Activated CD8-positive, alpha-beta memory T cell treated with anti-CD3 and anti-CD28 coated beads for 4 hours (primary cell): ENCODE measurements at places on chromosomes 5 and 9.

GRCh38 chr5:174086751-174087150, 41.2 kb downstream of the NSG2 start:
- no peak for DNase-seq

DNA sequence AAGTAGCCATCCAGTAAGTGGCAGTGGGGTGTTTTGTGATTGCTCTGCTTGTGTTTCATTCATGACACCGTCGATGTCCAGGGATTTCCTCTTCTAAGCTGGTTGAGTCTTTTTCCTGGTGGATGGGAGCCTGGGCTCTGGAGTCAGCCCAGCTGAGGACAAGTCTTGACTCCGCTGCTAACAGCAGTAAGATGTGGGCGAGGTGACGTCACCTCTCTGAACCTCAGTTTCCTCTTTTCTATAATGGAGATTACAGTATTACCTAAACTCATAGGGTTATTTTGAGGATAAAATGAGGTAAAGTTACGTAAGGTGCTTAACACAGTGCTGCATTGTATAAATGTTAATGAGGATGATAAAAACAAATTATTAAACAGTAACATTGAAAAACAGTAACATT, 21.3 kb downstream of the FGF1 start:
- DNase-seq, result no peak

GRCh38 chr5:174535669-174536068, 188.7 kb upstream of the MSX2 start:
- no peak for DNase-seq

DNA sequence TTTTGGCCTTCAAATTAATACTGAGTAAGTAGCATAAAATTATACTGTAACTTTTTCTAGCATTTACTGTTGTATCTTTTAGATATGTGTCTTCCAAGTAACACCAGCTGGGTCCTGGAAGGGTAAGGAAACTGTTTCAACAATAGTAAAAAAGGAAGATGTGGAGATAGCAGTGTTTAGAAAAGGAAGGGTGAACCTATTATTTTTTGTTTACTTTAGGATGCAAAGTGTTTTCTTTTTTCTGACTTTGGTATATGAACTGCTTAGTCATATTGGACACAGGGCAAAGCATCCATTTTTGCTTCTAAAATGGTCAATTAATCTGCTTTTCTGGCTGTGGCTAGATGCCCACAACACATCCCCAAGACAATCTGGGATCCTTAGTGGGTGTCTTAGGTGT, 5.3 kb downstream of the PKD2L2 start:
- no peak for DNase-seq

DNA sequence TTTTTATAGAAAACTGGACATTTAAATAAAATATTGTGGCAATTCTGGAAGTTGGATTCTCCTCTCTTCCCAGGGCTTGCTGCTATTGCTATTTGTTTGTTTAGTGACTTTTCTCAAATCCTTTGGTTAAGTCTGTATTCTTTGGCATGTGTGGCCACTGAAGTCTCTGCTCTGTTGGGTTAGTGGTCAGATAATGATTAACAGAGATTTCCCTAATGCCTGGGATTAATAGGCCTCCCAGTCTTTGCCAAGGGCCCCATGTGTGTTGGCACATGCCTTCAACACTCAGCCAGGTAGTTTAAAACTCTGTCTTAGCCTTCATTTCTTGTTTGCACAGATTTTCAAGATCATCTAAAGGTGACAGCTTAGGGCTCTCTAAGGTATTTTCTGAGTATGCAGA, 92.8 kb upstream of the EPB41L4A start:
- DNase-seq, result no peak

DNA sequence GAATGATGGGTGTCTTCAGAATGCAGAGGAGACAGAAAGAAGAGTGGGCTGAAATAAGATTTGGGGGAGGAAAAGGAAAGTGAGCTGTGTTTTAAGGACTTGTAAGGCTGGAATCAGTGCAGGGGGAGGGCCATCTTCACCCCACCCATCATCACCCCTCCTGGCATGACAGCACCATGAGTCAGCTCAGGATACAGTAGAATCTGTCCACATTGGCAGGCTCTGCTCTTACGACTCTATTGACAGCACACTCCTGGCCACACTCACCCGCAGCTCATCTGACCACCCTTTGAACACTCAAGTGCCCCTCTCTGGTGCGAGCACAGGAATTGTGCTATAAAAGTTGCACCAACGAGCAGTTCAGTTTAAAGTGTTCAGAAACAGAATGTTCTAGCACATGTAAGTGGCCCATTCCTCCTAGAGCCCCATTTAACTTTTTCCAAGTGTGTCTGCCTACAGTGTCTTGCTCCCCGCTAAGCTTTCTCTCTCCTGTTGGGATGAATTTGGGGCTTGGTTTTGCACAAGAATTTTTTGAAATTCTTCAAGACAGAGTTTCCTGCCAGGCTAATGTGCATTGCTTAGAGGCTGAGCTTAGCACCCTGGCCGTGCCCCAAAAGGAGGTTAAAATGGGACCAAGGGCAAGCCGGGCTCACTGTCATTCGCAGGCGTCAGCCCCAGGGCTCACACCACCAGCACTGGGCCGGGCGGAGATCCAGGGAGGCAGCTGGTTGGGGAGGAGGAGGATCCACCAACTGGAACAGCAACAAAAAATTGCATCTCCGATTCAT, 12.0 kb downstream of the ADRA1B start:
- no peak for DNase-seq

DNA sequence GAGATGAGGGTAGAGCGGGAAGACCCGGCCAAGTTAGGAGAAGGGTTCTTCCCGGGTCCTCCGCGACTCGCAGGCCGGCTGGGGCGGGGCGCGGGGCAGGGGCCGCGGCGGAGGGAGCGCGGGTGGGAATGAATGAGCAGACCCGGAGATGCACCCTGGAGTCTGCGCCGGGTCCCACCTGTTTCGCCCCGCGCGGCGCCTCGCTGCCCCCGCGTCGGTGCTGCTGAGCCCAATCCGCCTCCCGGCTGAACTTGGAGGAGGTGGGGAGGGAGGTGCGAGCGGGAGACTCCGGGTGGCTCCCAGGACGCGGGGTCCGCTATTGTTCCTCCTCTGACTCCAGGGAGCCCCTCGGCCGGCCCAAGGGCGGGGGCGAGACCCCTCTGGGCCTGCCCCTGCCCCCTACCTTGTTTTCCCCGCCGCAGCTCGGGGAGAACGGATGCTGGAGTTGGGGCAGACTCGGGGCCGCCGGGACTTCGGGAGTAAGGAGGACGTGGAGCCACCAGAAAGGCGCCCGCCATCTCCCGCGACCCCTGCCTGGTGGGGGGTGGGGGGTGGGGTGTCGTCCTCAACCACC, 659 bp downstream of the RAI14 start:
- no peak for DNase-seq

GRCh38 chr9:109336409-109336808, 15.6 kb upstream of the EPB41L4B start:
- DNase-seq, result no peak

GRCh38 chr9:130209422-130209821, 37.2 kb downstream of the NCS1 start:
- no peak for DNase-seq

- no peak for DNase-seq
Observed at GRCh38 chr5:79191457-79191856, 44.5 kb upstream of the JMY start.

DNA sequence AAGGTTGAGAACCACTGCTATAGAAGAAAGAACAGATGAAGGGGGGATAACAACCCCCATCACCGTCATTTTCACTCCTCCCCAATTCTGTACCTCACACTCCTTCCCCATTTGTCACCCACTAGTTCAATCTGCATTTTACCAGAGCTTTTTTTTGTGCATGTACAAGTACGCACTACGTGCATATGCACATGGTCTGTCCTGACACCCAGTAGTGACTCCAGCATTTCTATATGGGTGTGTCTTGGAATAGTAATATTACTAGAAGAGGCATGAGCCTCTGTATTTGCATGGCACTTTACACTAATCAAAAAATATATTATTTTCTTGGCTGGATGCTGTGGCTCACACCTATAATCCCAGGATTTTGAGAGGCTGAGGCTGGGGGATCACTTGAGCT, 38.7 kb downstream of the NIM1K start:
- DNase-seq, result no peak

DNA sequence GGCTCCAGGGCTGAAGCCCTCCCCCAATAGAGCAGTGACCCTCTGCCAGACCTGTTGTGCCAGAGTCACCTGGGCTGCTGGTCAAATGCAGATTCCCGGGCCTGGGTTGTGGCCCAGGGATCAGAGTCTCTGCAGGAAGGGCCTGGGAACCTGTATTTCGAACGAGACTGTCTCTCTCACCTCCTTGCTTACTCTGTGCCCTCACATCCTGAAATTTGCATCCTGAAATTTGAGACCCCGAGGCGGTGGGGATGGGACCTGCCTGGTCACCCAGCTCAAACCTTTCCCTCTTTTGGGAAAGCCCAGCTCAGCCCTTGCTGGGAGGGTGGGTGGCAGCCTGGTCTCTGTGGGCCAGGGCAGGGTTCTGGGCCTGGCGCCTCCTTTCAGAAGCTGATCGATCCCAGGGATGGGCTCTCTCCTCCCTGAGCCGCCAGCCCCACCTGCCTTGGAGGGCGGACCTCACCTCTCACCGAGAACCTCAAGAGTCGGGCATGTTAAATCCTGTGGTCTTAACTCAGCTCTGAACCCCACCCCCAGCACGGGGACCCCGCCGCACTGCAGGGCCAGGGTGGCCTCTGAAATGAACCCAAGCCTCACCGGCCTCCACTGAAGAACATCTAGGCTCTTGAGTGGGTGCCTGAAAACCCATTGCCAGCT, 44.0 kb upstream of the IER5L start:
- DNase-seq, result no peak

DNA sequence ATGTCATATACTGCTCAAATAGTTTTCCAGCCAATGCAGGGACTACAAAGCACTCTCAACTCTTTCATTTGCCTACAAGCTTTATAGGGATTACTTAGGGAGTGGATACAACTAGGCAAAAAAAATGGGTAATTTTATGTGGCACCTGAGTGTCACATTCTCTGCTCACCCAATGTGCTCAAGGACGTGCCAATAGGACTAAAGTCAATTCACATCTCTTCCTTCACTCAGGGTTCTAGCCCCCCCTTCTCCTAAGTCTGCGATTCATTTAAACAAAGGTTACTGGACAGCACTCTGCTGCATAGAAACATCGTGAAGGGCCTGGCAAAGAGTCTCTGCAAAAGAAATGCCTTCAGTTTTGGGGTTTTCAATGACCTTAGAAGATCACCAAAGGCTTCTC, 142.3 kb downstream of the TSSK1B start:
- no peak for DNase-seq

GRCh38 chr9:109022873-109023272, 9.6 kb upstream of the CTNNAL1 start:
- DNase-seq, result no peak

DNA sequence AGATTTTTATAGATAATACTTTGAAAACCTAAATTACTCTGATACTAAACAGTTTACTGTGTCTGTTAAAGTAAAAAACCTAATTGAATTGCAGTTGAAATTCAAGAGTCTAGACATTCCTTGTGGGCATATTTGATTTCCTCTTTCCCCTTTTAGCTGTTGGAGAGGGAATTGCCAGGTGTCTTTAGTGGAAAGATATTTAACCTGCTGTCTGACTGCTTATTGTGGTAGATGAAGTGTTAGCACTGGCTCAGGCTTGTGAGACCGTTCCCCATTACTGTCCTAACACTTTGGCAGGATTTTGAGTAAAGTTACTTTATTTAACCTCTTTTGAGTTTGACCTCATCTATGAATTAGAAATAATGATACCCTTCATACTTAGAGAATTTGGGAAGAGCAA, 16.4 kb downstream of the MAP3K1 start:
- no peak for DNase-seq

DNA sequence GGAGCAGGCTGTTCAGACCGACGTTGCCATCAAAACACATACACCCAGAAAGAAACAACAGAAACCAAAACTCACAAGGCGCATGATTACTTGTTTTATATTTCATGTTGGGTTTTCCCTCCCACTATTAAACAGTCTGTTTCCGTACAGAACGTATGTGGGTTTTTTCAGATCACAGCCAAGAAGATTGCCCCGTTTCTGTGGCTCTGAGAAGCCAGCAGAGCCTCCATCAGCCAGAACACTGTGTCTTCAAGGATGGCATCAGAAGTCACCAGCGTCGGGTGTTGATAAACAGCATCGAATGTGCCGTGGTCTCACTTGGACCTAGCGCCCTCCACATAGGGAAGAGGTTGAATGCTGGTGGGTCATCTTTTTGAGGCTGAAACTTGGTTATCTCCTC, 42.8 kb downstream of the FAM78A start:
- no peak for DNase-seq

GRCh38 chr9:137143459-137143858, 4.5 kb downstream of the GRIN1 start:
- DNase-seq, result no peak
